Gastroesophageal sphincter (tissue), 4 donors: ENCODE measurements at places on chromosomes 4 and X. TPM values are rescaled to one million over a fixed set of nuclear protein-coding genes. Genes with fewer than 3 reads are reported as not detected.

The PHEX gene
- 0.79 TPM for total RNA-seq

The DIPK2B gene
- 23.8 TPM for total RNA-seq

The RNF175 gene
- total RNA-seq: 0.89 TPM

The SMIM31 gene
- not detected for total RNA-seq

The CPZ gene
- total RNA-seq: 7.5 TPM

The MAGEA12 gene
- total RNA-seq: not detected
